ENCODE measurements at places on chromosomes 3 and 15.

DNA sequence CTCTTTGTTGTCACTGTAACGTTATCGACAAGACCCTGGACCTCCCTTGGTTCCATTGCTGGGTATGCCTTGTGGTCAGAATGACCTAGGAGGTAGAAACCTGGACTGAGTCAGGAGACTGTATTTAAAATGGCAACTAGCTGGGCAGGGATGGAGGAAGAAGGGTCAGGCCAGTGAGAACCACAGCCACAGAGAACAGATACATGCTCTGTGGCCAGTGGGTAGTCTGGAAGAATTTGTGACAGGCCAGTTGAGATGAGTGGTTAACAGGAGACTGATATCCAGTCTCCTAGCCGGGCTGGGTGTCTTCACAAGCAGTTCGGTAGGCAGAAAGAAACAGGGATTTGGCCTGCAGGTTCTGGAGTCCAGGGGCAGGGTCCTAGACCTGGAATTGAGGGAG, 58.9 kb downstream of the SNRK start:
- DNase-seq, result no peak

DNA sequence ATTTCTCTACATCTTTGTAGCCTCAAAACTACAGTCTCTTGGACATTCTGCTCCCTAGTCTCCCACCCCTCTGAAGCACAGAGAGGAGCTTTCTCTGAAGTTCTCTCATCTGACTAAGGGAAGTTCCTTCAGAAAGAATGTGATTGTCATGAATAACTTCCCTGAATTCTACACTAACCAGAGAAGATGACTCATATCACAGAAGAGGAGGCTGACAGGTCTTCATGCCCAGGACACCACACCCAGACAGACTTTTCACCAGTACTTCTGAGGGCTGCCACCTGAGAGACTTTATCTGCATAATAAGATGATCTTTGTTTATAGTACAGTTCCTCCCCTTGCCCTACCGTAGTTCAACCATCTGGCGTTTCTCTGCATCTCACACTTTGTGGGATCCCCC, 52.8 kb downstream of the CDIN1 start:
- DNase-seq, result no peak

DNA sequence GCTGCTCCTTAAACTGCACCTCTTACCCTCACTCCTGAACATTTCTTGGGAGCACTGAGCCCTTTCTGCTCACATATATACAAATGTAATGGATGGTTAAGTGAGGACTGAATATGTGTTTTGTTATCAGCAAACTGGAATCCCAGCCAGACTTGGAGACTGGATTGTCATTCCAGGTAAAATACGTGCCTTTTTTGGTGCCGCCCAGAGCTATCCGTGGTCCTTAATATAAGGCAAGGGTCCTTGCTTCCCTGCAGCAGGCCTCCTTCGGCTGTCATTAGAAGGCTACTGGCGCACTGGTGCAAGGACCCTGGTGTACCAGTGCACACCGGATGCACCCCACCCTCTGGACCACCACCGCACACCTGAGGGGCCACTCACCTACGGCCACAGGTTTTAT, 1.1 kb upstream of the GABRB3 start:
- DNase-seq, result no peak

DNA sequence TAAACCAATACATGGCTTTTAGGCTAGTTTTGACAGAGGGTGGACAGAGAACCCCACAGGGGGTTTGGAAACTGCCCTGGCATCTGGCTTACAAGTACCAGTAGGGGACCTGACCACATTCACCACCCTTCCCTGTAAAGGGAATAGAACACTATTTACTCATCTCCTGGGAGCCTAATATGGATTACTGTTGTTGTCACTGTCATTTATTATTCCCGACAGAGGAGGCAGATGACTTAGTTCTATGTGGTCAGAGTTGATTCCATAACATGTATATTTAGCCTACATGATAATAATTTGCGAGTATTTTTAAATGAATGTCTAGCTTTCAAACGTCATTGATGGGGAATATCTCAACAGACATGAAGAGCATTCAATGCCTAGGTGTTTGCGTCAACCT, 15.9 kb downstream of the ZBTB38 start:
- no peak for DNase-seq

DNA sequence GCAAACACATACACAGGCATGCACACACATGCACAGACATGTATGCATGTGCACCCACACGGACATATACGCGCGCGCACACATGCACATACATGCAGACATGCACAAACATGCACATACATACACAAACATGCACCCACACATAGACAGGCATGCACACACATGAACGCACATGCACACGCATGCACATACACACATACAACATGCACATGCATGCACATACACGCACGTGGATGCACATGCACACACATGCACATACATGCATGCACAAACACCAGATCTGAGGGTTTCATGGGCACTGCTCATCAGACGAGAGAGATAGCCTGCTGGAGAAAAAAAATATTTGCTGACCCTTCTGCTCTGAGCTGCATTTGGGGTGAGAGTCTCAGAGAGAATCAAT, 31.7 kb upstream of the NTRK3 start:
- no peak for DNase-seq

GRCh38 chr3:28104896-28105534, 136.4 kb upstream of the CMC1 start:
- no peak for DNase-seq

- no peak for DNase-seq
Measured at GRCh38 chr3:12455740-12456139, 28.5 kb upstream of the TSEN2 start.

GRCh38 chr3:64354956-64355355, 129.7 kb upstream of the PRICKLE2 start:
- DNase-seq, result no peak

- DNase-seq, result no peak
Measured at GRCh38 chr15:68843425-68844311, 23.0 kb upstream of the ANP32A start.

DNA sequence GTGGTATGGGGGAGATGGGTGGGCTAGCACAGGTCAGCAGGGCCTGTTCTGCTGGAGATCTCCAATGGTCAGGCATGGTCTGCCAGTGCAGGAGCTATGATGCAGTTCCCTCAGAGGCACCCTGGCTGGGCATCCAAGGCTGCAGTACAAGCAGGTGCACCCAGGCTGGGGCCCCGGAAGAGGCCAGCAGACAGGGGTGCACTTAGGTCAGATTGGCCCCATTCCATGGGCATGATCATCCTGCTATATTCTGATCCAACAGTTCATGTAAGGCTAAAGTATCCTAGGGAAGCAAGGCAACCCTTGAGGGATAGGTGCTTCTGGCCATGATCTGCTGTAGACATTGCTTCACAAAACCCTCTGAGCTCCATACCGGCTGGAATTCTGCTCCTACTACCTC, 53.5 kb downstream of the STRIT1 start:
- no peak for DNase-seq

DNA sequence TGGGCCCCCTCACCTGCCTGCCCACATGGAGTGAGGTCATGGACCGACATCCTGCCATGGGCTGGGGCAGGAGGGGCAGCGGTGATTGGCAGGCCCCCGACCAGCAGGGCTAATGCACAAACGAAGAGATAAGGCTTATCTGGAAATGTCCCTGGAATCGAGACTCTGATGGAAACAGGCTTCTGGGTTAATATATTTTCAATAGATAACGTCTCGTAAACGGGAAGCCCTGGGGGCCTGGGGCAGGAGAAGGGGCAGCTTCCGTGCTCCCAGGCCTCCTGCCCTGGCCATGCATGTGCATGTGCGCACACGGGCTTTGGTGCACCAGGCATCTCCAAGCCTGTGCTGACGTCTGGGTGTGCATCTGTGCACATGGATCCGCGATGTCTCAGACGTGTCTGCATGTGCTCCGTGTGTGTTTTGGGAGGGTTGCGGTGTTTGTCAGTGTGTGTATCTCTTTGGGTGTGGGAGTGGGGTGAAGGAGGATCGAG, 55.1 kb downstream of the DNAJB8 start:
- no peak for DNase-seq

GRCh38 chr3:57221883-57222282, 5.6 kb upstream of the APPL1 start:
- no peak for DNase-seq

GRCh38 chr15:64571857-64572291, 111.5 kb downstream of the ZNF609 start:
- peak; percentile 42 for DNase-seq

DNA sequence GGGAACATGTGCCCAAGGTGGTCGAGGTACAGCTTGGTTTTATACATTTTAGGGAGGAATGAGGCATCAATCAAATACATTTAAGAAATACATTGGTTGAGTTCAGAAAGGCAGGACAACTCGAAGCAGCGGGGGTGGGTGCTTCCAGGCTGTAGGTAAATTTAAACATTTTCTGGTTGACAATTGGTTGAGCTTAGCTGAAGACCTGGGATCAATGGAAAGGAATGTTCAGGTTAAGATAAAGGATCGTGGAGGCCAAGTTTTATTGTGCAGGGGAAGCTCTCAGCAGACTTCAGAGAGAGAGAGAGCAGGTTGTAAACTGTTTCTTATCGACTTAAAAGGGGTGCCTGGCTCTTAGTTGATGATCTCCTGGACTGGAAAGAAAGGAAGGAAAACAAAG, 11.3 kb downstream of the CPN2 start:
- DNase-seq, result no peak

DNA sequence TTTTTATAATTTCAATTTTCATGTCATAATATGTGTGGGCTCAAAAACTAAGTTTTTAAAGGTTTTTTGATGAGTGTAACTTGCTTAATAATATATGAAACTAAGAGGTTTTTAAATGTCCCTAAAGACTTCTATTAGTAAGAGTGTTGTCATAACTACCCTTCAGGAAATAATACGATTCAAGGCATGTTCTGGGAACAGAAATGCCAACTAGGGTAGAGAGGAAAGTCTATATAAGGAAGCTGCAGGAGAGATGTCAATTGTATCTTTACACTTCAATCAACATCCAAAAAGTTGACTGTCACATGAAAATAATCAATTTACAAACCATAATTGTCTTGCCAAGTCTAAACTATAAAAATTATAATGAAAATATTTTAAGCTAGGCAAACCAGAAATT, 76.3 kb downstream of the SMARCC1 start:
- no peak for DNase-seq

- DNase-seq, result no peak
Measured at GRCh38 chr15:43932907-43933306, 106.1 kb downstream of the WDR76 start.

DNA sequence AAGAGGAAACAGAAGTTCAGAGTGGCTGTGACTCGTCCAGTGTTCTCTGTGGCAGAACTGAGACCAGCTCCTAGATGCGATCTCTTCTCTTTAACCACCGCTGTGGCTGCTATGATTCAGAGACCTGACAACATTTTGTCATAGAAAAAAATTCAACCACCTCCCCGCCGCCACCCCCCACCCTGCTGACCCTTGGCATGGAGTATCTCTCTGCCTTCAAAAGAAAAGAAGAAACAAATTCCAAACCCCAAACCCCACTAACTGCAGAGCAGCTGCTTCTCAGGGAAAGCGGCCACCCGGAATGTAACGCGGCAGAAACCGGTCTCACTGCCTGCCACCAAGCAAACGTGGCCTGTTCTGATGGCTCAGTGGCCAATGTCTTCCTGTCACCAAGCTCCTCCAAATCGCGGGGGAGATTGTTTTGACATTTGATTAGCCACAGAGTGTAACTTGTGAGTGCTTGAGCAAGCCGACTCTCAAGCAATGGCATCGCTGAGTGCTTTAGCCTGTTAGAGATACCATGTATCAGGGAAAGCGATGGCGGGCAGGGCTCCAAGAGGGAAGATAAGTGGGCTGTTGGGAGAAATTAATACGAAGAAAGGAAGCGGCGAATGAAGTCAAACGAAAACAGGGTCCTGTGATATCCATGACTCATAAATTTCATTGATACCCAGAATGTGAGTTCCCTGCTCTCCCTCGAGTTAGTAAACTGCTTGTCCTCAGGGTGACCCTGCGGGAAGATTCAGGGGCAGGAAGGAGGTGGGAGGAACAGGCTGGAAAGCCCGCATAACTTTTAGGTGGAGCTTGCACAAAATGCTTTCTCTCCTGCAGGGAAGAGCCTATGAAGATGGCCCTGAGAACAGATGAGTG, 44.8 kb upstream of the TLE3 start:
- DNase-seq, result no peak

DNA sequence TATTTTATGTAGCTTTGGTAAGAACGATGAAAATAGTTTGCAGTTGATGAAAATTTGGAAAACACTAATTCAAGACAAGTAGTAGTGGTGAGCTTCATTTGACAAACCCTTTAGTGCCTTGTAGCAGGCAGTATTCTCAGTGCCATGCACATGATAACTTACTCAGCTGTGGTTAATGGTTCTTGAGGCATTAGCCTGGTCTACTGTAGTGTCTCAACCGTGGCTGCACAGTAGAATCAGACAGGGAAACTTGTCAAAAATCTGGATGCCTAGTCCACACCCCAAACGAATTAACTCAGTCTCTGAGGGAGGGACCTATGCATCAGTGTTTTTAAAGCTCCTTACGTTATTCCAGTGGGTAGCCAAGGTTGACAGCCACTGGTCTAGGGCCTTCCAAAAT, 45.4 kb downstream of the PSMD6 start:
- DNase-seq, result no peak

GRCh38 chr3:58049143-58049785, 41.0 kb downstream of the FLNB start:
- DNase-seq, result peak; percentile 42

- DNase-seq, result no peak
Measured at GRCh38 chr15:68347392-68347791, 69.8 kb downstream of the FEM1B start.

DNA sequence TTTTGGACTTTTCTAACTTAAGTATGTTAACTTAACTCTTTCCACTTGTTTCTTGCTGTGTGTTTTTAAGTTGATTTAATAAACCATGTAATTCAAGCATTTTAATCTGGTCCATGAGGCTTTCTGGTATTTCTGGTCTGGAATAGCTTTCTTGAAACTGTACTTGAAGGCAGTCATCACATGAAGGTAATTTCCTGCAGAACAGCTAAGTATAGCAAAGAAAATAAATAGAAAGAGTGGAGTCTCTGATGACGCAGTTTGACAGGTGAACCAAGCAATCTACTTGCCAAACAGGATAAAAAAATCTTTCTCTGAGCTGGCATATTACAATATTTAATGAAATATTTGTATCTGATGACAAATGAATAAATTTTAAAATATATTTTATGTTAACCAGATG, 74.9 kb downstream of the BTLA start:
- no peak for DNase-seq

DNA sequence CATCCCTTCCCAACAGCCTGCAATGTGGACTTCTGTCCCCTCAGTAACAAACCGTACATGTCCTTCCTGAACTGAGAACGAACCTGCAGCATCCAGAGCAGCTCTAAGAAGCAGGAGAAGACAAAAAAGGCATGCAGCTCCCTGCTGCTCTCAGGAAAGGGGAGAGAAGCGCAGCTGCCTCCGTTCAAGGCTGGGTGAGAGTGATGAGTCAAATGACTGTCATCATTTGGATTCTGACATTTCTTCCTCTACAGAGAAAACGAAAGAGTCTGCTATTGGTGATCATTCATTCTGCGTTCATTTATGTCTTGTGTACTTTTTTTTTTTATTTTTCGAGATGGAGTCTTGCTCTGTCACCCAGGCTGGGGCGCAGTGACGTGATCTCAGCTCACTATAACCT, 677.8 kb downstream of the FHIT start:
- DNase-seq, result no peak
